ENCODE measurements at places on chromosomes 13 and 19.

DNA sequence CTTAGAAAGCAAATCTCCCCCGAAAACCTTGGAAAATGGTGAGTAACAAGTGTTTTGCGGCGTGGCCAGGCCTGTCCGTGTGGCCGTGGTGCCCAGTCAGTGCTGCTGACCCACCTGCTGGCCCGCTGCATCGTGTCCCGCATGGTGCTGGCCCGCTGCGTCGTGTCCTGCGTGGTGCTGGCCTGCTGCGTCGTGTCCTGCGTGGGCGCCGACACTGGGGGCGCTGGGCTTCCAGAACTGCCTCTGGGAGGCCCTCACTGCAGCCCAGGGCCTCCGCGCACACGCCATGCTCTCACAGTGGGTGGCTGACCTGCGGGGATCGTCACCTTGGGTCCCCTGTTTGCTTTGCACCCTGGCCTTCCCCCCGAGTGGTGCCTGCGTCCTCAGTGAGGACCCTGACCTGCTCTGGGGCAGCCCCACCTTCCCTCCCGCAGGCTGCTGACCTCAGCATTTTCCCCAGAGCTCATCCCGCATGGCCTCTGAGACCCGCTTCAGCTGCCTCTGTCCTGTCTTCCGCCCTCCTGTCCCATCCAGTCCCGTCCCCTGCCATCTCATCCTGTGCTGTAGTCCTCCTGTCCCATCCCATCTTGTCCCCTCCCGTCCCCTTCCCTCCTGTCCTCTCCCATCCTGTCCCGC is 10.6 kb downstream of the PLEKHJ1 start:
- DNase-seq: no peak

DNA sequence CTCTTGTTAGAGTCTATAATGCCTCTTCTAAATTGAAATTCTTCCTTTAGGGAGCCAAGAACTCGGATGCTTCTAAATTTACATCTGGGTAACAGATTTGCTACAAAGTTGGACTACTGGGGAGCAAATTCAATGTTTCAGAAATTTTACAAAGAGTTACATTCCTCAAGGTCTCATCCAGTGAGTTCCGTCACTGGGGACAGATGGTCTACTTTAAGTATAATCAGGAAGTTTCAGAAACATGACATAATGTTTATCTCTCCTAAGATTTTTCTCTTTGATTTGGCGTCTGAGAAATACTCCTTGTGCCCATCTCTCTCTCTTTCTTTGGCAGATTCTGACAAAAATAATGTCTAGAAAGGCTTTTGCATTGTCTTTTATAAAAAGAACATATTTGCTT is 81.5 kb upstream of the MBNL2 start:
- DNase-seq: no peak

- DNase-seq: no peak
Measured at GRCh38 chr19:45235485-45235884, 9.7 kb downstream of the EXOC3L2 start.

GRCh38 chr19:29364224-29364726 is 151.3 kb upstream of the UQCRFS1 start:
- no peak for DNase-seq

DNA sequence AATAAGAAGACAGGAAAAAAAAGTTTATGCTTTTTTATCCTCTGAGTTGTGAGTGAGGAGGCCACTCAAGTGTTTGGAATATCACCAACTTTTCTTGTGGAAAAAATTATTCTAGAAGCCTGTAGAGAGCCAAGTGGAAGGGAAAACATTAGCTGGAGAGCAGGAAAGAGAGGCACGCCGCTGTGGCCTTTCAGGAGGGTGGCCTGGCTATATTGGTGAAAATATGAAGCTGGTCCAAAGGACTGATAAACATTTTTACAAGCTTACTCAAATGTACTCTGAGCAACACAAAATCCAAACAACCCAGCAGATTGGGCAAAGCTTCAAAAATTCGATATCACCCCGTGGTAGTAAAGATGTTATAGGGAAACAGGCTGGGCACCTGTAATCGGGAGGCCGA is 2.3 kb upstream of the EIF3G start:
- DNase-seq: no peak

Data from stimulated activated CD8-positive, alpha-beta memory T cell treated with anti-CD3 and anti-CD28 coated beads, Interleukin-7, amount 100 ng/mL, for 4 hours (primary cell).